ENCODE measurements at places on chromosomes 5 and 9. TPM values are rescaled to one million over a fixed set of nuclear protein-coding genes. Genes with fewer than 3 reads are reported as not detected.

Gene GHR
- 11.3 TPM for polyA plus RNA-seq

Gene IRX1
- polyA plus RNA-seq: 28.8 TPM

Gene TEX48
- not detected for polyA plus RNA-seq

Gene ZFP2
- 8.3 TPM for polyA plus RNA-seq

Gene CMYA5
- polyA plus RNA-seq: 4.0 TPM

Gene UNC5A
- polyA plus RNA-seq: 18.2 TPM

Gene NR5A1
- 0.08 TPM for polyA plus RNA-seq

Gene MSX2
- 7.3 TPM for polyA plus RNA-seq
